Stimulated activated CD8-positive, alpha-beta memory T cell treated with anti-CD3 and anti-CD28 coated beads, Interleukin-15, amount 100 ng/mL, for 24 hours (primary cell): ENCODE measurements at places on chromosomes 11 and 22.

- DNase-seq: no peak
Measured at GRCh38 chr11:63871962-63872799, 33.3 kb downstream of the MARK2 start.

- DNase-seq: no peak
Measured at GRCh38 chr11:118606157-118606843, 1.1 kb upstream of the PHLDB1 start.

DNA sequence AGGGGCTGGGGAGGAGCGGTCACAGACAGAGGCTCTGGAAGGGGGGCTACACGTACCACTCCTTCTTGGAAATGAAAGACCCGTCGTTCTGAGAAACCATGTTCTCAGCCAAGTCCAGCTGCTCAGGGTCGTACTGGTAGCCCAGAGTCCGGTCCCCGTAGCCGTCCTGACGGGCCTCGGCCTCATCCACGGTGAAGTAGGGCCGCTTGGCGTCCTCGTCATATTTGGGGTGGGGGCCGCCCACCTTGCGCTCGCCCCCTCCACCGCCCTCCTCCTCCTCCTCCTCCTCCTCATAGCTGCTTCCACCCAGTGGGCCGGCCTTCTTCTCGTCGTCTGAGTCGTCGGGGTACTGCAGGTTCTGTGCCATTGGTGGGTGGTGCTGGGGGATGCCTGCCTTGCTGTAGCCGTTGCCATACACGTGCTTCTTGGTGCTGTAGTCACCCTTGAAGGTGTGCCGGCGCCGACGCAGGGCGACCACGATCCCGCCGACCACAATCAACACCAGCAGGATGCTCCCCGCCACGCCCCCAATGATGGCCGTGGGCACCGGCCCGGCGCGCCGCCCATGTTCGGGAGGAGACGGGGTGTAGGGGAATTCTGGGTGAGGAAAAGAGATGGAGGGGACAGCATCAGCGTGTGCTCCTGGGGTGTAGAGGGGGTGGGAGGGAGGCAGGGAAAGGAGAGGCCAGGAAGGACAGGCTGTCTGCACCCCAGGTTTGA, 64.1 kb downstream of the NECTIN1 start:
- DNase-seq: no peak

DNA sequence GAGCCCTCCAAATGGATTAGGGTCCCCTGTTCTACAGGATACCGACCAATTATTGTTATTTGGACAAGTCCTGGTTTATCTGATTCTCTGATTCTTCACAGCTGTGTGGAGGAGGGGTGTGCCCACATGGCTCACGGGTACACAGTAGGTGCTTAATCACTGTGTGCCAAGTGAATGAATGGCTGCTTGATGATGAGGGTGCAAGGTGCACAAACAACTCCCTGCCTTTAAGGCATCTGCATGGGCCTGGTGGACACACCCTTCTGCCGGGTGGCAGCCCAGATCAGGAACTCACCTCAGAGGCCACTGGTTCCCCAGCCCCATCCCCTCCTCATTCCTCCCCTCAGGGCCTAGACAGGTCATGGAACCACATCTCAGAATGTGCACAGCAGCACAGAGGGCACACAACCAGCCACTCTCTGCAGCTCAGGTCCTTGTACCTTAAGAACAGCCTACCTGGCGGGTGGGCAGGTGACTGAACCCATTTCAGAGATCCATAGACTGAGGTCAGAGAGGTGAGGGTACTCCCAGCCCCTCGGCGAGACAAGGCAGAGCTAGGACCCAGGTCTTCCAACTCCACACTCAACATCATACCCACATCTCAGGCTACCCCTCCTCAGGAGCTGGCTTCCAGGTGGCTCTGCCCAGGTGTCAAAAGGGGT, 50.3 kb downstream of the SHANK2 start:
- DNase-seq: no peak

DNA sequence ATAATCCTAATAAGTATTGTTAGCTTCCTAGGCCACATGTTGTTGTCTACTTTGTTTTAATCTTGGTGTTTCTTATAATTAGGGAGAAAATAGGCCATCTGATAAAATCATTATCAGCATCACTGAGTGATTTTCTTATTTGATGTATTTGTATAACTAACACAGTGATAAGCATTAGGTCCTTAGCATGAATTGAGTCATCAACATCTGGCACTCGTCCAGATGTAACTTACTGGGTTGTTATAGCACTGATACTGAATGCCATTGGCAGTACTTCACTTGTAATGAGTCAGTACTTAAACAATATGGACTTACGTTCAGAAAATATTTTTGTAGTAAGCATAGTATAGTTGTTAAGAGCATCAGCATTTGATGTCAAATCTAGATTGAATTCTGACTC, 16.2 kb downstream of the API5 start:
- no peak for DNase-seq

GRCh38 chr11:75602951-75603350, 40.9 kb downstream of the SERPINH1 start:
- no peak for DNase-seq

DNA sequence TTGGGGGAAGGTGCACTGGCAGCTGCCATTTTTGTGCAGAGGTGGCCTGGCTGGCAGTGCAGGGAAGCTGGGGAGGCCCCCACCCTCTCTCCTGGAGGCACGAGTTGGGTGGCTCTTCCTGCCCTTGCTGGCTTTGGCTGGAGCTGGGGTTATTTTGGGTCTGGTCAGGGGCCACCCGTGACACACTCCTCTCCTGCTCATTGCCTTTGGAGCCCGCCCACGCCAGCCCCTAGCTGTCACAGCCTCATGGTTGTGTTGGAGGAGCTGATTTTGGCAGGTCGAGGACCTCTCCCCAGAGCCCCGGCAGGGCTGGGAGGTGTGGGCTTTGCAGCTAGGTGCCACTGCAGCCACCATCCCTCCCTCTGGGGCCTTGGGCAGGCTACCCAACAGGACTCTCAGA, 21.5 kb downstream of the FBLN1 start:
- DNase-seq: no peak
